ENCODE measurements at places on chromosomes 1 and 21.

DNA sequence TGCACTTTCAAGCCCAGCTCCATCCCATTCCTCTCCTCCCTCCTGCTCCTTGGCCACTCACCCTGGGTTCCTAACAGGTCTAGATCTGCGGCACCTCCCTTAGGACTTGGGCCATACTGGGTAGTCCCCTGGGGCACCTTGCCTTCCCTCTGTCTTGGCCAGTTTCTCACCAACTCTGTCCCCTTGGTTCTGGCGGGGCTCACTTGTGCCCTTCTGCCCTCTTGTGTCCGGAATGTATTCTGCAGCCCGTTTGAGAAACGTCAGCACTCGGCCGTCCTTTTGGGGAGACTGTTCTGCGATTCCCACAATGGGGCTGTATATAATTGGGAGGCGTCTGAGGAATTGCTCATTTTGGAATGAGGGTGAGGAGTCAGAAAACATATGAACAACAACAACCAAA, 162.4 kb downstream of the ZSCAN20 start:
- no peak for DNase-seq

DNA sequence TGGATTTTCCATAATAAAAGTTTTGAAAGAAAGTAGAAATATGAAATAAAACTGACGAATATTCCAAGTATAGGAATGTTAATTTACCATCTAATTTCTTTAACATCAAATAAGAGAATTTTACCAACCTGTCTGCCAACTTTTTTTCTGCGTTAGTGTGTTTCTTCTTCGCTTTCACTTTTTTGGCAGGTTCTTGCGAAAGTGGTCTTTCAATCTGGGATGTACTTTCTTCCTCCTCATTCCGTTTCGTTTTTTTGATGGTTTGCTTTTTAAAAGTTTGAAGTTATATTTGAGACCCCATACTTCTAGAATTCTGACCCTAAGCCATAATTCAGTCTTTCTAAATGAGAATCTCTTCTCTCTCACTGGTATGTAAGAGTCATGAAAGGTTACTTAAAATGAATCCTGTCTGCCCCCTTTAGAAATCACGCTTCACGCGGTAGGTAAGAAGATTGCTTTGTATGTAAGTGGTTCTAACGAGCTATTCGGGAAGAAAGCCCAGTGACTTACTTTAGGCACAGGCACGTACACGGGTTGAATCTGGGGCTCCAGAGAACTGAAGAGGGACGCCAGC, 580 bp downstream of the RBM34 start:
- DNase-seq: no peak

GRCh38 chr1:59947047-59947938, 20.7 kb upstream of the CYP2J2 start:
- DNase-seq: peak; percentile 69

DNA sequence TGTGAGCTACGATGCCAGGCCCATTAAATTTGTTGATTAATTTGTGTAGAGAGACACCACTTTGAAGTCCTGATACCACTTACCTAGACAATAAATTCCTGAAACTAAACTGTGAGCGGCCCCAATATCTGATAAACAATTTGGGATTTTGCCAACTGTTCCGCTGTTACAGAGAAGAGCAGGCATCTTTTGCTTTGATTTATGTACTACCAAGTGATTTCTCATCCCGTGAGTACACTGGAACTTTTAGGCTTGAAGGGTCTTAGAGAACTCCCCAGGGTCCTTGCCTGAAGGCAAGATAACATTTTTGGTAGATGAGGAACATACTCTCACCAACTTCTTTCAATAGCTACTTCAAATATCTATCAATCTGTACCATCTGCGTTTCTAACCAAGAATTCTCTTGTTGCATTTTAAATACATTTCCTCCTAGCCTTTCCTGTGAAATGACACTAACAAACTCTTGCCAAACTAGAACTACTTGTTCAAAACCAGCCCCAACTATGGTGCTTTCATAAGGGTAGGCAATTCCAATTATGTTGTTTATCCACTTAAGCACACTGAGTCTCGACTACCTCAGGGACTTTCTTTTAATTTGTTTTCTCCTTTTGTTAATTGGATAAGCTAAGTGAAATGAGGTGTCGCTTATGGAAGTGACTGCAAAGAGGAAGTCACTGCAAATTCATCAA, 23.2 kb upstream of the SLC30A1 start:
- no peak for DNase-seq

- DNase-seq: no peak
These were observed 257.2 kb downstream of the FGGY start for GRCh38 chr1:59554011-59554663.

GRCh38 chr1:183636334-183636682, 725 bp upstream of the ARPC5 start:
- no peak for DNase-seq

GRCh38 chr21:42089093-42089631, 18.0 kb downstream of the UMODL1 start:
- DNase-seq: no peak

DNA sequence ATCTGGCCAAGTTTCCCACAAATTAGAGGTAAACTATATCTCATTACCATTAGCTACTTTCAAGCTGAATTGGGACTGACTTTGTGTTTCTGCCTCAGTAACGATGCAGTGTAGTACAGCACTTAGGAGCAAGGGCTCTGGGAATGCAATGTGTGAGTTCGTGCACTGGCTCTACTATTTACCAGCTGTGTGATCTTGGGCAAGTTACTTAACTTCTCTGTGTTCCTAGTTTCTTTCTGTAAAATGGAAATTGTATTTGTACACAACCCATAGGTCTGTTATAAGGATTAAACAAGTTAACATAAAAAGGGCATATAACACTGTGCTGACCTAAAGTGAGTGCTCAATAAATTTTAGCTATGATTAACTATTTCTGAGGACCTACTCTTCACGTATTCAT, 65.0 kb upstream of the CSF1 start:
- DNase-seq: no peak

DNA sequence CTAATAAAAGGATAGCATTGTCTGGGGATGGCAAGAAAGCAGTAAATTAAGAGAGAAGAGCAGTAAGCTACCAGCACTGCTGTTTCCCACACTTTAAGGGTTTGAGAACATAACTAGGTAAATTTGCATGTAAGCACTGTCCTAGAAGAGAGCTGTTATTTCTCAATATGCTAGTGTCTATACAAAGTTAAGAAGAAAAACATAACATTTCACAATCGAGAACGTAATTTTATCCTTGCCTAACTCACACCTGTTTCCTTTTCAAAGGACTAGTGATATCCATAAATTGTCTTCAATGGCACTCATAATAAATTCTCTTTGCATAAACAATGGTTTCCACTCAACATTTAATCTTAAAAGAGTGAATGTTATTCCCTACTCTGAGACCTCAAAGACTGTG, 576.0 kb downstream of the PTBP2 start:
- DNase-seq: no peak

DNA sequence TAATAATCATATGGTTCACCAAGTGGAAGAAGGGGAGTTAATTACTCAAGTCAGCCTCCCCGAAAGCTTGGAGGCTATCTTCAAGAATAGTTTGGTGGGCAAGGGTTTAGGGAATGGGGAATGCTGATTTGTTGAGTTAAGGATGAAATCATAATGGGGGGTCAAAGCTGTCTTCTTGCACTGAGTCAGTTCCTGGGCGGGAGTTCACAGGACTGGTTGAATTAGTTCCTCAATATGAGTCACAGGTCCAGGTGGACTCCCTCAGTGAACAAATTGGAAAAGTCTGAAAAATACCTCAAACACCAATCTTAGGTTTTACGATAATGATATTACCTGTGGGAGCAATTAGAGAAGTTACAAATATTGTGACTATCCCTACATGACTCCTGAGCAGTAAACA, 115.2 kb upstream of the COA6 start:
- no peak for DNase-seq

DNA sequence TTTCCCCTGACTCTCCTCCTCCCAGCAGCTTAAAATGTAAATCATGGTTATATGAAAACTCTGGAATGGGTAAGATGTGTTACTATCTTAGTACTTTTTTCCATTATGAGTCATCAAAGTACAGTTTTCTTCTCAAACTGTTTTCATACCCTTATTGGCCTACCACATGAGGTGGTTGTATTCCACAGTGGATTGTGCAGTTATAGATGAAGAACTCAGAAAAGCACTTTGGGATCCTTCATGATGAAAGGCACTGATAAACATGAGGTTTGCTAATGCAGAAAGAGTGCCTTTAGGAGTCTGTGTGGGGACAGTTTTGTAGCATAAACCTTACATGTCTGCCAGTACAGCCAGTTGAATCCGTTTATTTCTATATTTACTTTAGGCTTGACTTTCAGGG, 32.0 kb upstream of the MYOCOS start:
- DNase-seq: no peak

DNA sequence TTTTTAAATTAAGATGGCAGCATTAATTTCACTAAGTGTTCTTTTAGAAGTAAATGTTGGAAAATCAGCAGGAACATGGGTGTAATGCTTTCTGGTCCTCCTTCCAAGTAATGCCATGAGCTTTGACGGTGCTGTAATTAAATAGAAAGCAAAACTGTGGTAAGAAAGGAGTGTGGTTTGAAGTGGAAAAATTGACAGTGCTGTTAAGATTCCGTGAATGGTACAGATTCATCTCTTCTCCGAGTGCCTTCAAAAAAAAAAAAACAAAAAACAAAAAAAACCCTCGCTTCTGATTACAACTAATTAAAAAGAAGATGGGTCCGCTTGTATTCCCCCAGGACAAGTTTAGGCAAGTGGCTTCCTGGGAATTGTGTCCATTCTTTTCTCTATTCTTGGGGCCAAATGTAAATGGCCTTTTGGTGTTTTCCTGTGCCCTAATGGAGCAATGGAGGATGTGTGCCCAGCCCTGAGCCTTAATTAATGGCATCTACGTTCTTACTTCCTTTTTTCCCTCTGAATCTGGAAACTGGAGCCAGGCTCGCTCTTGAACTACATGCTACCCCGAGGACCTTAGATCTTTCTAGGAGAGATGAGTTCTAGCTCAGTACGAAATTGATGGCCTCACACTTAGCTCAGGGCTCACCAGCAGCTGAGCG, 5.1 kb downstream of the LMO4 start:
- no peak for DNase-seq

DNA sequence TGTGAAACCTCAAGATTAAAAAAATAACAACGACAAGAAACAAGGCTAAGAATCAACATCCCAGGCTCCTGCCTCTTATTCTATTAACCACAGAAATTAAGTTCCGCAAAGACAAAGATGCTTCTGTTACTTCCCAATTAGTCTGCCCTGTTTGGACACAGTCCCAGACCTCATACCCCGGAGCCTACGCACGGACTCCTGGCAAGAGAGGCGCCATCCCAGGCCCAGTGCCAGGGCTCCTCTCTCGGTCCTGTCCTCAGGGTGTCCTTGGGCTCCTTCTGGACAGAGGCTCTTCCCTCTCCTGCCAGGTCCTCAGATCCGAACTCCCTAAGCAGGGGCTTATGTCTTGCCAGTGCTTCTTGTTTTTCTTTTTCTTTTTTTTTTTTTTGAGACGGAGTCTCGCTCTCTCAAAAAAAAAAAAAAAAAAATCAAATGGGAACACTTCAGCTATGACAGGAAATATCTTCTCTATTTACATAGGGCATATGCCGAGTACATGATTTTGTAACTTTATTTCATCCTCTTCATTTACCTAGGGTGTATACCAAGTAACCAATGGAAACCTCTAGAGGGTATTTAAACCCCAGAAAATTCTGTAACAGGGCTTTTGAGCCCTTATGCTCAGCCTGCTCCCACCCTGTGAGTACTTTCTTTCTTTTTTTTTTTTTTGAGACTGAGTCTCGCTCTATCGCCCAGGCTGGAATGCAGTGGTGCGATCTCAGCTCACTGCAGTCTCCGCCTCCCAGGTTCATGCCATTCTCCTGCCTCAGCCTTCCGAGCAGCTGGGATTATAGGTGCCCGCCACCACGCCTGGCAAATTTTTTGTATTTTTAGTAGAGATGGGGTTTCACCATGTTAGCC, 11.7 kb upstream of the ENO1 start:
- peak; percentile 44 for DNase-seq

- no peak for DNase-seq
These were observed 3.1 kb downstream of the LRP8 start for GRCh38 chr1:53324728-53325297.

- no peak for DNase-seq
These were observed 146.8 kb upstream of the NRIP1 start for GRCh38 chr21:15211491-15212133.

GRCh38 chr1:167499664-167500101, 18.6 kb downstream of the CD247 start:
- no peak for DNase-seq

DNA sequence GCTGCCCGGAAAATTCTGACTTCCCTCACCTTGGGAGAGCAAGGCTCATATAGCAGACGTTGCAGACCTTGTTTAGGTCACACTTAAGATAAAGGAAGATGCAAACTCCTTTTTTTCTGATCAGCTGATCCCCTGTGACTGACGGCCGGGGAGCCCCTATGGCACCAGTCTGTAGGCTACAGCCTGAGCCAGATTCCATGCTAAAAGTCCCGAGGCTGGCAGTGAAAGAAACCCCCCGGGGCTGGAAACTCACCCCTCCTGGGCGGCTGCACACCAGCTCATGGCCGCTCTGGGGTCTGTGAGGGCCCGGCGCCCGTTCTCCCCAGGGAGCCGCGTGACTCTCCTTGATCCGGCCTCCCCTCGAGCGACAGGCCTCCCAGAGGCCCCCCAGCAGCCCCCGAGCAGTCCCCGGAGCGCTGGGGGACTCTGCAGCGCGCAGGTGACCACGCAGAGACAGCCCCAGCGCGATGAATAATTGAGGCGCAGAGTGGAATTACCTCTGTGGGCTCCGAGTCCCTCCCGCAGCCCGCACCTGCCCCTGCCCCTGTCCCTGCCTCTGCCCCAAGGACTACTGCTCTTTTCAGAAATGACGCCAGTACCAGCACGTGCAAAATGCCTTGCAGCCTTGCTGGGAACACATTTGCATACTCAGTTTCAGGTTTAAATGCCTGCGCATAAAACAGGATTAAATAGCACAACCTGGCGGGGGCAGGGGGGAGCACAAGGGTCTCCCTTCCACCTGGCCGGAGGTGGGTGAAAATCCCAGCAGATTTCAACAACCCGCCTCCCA, 62.6 kb upstream of the CLDN14 start:
- no peak for DNase-seq

- DNase-seq: no peak
These were observed 37.1 kb downstream of the TENT5C start for GRCh38 chr1:117642963-117643362.

- no peak for DNase-seq
These were observed 138.3 kb downstream of the MACF1 start for GRCh38 chr1:39342776-39343175.

- no peak for DNase-seq
These were observed 124.8 kb downstream of the DISC1 start for GRCh38 chr1:231751415-231751814.

DNA sequence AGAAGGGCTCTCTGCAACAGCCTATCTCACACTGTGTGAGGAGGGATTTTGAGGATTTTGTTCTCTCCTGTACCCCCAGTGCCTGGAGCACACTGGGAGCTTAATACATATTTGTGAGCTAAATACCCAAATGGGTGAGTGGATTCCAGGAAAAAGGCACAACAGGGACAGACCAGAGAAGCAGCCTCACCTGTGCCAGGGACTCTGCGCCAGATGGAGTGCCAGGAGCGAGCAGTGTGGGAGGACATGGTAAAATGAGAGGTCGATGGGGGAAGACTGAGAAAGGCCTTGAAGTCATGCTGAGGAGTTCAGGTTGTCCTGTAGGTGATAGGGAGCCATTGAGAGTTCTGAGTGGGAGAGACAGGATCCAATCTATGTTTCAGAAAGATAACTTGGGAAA, 11.0 kb upstream of the KCNA2 start:
- no peak for DNase-seq

Measured in NCI-H1694 (cell line).